ENCODE measurements at places on chromosomes 5 and 9. TPM values are rescaled to one million over a fixed set of nuclear protein-coding genes. Genes with fewer than 3 reads are reported as not detected.

- DNase-seq = no peak
- no peak overlapping the region for H3K27ac ChIP-seq
These were observed 362.0 kb downstream of the PRELID2 start for GRCh38 chr5:145473042-145473642.

DNA sequence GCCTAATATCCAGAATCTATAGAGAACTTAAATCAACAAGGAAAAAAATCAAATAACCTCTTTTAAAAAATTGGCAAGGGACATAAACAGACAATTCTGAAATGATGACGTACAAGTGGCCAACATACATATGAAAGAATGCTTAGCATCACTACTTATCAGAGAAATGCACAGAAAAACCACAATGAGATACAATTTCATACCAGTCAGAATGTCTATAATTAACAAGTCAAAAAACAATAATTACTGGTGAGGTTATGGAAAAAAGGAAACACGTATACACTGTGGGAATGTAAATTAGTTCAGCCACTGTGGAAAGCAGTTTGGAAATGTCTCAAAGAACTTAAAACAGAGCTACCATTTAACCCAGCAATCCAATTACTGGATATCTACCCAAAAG is 1192.0 kb downstream of the CDH12 start:
- H3K36me3 ChIP-seq = no peaks in the 10 kb centered on the region
- no peak overlapping the region for H3K4me3 ChIP-seq
- H3K27me3 ChIP-seq = no peaks in the 10 kb centered on the region
- no peaks in the 10 kb centered on the region for H3K4me1 ChIP-seq
- DNase-seq = no peak

GRCh38 chr5:141992349-141992963 is 20.4 kb downstream of the GNPDA1 start:
- H3K4me1 ChIP-seq = no peaks in the 10 kb centered on the region
- no peak overlapping the region for H3K4me3 ChIP-seq

Gene BARHL1
- total RNA-seq = not detected

Gene C9orf85
- total RNA-seq = 5.2 TPM

Measured in pancreas (tissue), 10 donors.